ENCODE measurements at places on chromosomes 6 and 20.
A peak's percentile ranks its signal among the peaks of the same experiment; 100 is the strongest.

DNA sequence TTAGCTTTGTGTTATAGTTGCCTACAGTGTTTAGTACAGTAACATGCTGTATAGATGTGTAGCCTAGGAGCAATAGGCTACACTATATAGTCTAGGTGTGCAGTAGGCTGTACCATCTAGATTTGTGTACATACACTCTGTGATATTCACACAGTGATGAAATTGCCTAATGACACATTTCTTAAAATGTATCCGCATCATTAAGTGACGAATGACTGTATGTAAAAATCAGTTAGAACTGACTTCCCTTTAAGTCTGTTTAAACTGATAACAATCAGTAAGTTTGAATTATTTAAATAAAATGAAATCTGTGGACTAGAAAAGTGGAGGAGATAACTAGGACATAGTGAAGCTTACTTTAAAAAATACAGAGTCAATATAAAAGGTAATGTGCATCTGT is 176.1 kb downstream of the CDKAL1 start:
- DNase-seq = no peak

- DNase-seq = no peak
These were observed 12.4 kb downstream of the FRS3 start for GRCh38 chr6:41767112-41767833.

DNA sequence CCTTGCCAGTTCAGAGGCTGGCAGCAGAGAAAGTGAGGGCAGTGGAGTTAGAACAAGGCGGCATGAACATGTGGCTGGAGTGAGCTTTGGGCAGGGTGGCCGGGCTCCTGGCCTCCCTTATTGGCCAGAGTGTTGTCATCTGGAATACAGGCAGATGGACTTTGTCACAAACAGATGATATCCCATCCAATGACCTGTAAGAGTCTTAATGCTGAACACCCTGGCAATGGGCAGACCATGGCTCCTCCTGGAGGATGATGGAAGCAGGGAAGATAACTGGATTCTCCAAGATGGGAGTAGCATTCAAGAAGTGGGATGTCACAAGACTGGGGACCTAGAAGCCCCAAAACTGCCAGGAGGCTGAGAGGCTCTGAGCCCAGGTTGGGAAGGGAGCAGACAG is 242.1 kb downstream of the MAFB start:
- no peak for DNase-seq

DNA sequence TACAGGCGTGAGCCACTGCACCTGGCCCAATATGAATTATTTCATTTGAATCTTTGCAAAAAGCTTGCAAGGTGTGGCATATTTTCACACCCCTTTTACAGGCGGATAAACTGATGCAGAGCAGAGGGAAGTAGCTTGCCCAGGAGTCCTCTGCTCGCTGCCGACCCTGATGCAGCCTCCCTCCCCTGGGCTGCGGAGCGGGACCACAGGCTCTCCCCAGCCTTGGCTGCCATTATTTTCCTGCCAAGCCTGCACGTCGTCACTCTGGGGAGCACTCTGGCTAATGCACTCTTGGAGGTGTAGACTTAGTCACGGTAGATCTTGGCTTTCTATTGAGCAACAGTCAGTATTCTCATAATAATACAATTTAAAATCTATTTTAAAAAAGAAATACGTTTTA is 34.8 kb upstream of the DACT2 start:
- no peak for DNase-seq

DNA sequence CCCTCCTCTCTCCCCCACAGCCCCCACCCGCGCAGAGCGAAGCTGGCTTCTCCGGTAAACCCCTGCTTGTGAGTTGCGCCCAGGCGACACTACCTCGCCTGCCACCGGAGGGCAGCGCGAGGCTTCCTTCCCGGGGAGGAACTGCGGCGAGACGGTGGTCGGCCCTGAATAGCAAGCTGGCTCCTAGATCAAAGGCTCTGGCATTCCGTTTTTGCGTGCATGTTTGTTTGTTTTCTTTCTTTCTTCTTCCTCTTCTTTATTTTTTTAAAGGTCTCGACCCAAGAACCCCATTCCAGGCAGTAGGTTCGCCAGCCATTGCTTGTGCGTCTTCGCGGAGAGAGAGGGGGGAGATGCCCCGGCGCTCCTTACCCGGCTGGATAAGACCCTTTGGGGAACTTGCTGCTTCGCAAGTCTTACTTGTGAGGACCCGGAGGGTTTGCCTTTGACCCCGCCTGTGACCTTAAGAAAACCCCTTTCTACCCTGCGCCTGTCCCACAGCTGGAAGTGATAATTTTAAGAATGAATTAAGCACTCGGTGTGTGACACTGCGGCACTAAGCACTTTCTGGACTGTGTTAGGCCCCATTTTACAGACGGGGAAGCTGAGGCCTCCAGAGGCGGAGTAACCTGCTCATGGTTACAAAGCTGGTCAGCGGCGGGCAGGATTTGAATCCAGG is 92.7 kb upstream of the SIRPA start:
- no peak for DNase-seq

GRCh38 chr6:21596145-21596948 is 2.8 kb downstream of the SOX4 start:
- DNase-seq = peak; percentile 11

DNA sequence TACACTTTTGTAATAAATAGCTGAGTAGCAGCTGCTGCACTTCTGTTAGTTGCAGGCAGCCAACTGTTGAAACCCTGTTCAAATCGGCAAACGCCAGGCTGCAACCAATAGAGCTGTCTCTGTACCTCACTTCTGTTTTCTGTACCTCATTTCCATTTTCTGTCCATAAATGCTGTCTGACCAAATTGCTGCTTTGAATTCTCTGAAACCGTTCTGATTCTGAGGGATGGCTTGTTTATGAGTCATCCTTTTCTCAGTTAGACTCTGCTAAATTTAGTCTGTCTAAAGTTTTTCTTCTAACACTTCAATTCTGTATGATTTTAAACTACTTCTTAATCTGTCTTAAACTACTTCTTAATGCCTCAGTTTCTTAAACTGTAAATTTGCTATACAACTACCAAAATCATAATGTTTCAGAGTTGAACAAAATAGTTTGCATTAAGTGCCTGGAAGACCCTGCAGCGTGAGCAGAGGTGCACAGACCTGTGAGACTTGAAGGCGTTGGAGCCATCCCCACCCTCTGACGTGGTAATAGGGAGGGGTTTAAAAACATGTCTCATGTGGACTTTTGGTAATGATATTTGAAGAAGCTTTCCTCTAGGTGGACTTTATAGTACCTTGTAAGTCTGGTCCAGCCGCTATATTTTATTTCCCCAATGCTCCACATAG is 9.6 kb downstream of the BTNL2 start:
- DNase-seq = no peak

DNA sequence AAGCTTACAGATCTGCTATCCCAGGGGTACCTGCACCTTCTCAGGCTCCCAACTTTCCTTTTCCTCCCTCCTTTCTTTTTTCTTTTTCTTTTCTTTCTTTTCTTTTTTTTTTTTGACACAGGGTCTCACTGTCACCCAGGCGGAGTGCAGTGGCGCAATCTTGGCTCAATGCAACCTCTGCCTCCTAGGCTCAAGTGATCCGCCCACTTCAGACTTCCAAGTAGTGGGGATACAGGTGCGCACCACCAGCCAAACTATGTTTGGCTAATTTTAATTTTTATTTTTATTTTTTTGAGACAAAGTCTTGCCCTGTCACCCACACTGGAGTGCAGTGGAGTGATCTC is 36.0 kb downstream of the PIM1 start:
- DNase-seq = no peak

- DNase-seq = no peak
These were observed 113.7 kb upstream of the BCLAF1 start for GRCh38 chr6:136403110-136403980.

DNA sequence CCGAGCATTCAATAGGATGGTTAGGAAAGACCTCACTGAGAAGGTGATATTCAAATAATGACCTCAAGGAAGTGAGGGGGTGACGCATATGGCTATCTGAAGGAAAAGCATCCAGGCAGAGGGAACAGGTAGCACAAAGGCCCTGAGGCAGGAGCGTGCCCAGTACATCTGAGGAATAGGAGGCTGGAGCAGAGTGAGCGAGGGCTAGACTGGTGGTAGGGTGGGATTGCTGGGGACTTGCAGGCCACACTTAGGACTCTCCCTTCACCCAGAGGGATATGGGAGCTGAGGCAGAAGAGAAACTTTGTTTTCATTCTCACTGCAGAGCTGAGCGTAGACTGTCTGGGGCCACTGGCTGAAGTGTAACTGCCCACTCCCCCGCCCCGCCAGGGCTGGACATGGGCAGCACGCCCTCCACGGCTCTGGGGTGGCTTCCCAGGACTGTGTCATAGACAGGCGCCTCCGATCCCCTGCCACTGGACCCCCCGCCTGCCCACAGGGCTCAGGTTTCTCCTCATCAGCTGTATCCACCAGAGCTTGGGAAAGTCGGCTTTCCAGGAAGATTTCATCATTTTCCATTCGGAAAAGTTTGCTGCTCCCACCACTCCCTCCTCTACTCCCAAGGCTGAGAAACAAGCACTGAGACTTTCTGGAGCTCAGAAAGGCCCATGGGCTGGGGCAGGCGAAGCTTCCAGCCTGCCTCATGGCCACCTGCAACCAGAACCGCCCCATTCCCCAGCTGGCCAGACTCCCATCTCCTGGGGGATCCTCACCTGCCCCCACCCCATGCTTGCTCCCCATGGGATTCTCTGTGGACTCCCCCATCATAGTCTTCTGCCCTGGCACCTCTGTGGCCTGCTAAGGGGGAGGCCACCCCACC is 142.6 kb downstream of the MRPL14 start:
- no peak for DNase-seq

DNA sequence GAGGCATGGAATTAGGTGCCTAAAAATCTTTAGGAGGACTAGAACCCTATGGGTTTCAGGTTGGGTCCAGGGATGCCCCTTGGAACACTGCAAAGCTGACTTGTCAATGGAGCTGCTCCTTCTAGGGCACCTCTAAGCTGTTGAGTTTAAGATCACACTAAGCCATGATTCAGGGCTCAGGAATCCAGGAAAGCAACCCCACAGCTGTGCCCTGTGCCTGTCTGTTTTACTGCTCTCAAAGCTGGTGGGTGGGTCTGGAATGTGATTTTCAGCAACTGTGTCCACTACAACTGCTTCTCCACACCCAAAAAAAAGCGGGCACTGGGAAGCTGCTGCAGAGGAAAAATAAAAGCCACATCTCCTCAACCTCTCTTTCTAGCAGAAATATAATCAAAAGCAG is 310.4 kb upstream of the MOCS1 start:
- no peak for DNase-seq

DNA sequence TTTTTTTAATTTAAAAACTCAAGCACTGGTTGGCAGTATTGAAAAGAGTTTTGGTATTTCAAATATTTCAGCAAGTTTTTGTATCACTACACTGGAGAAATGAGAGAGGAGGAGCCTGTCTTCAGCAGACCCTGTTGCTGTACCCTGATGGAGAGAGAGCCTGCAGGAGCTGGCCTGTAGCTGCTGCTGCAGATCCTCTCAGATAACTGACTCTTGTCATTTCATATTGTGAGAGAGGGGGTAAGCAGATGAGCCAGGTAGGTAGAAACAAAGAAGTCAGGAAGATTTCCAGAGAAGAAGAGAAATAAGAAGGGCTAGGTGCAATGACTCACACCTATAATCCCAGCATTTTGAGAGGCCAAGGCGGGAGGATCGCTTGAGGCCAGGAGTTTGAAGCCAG is 64.1 kb upstream of the TBC1D7 start:
- DNase-seq = no peak

DNA sequence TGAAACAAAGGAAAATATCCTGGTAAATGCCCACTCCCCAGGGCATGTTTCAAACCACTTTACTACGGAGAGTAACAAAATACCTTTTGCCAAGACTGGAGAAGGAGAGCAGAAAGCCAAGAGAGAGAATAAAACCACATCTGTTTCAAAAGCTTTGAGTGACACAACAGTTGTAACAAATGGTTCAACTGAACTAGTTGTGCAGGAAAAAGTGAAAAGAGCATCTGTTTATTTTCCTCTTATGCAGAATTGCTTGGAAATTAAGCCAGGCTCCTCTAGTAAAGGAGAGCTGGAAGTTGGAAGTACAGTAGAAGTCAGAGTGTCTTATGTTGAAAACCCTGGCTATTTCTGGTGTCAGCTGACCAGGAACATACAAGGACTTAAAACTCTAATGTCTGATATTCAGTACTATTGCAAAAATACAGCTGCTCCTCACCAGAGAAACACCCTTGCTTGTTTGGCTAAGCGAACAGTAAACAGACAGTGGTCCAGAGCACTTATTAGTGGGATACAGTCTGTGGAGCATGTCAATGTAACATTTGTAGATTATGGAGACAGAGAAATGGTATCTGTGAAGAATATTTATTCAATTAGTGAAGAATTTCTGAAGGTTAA is 2.6 kb downstream of the TDRD6 start:
- DNase-seq = no peak

DNA sequence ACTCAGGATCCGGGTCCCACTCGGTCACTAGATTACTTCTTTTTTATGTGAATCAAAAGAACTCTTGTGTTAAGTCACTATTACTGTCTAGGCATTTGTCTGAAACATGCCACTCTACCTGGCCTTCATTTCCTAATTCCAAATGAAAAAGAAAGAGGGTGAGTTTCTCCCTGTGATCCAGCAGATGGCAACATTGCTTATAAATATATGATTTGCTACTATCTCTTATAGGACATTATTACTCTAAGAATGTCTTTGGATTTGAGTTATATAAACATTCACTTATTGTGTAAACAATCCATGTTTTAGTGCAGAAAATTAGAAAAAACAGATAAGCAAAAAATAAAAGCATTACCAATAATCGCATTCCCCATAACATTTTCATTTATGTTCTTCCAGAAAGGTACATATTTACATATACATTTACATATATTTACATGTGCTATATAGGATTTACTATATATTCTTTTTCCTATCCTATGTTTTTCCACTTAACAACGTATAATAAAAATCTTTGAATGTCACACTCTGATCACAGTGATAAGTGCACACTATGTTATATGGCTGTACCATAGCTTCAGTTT is 66.9 kb downstream of the FAXC start:
- DNase-seq = no peak

- no peak for DNase-seq
These were observed 77.5 kb upstream of the RIPOR2 start for GRCh38 chr6:25013246-25013645.

GRCh38 chr20:37518059-37518458 is 3.0 kb upstream of the NNAT start:
- no peak for DNase-seq

DNA sequence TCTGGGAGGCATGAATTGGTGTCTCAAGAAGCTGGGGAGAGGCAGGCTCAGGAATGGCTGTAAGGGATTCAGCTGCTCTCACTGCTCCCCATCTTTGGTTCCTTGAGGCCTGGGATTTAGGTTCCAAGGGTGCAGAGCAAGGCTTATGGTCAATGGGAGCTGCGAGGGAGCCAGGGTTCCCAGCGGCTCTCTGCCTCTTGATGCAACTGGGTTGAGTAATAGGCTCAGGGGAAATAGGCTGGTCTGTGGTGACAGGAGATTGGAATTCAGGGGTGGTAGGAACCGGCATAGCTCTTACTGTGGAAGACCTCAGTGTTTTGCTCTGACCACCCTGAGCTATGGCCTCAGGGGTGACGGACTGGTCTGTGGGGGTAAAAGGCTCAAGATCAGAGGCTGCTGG is 13.0 kb upstream of the NRM start:
- DNase-seq = no peak

- DNase-seq = no peak
These were observed 333.9 kb upstream of the SOX4 start for GRCh38 chr6:21259660-21260059.

Measured in stimulated activated CD8-positive, alpha-beta memory T cell treated with anti-CD3 and anti-CD28 coated beads, Interleukin-15, amount 100 ng/mL, for 24 hours (primary cell).